NCI-H524 (cell line): ENCODE measurements at places on chromosomes 13 and 19.

GRCh38 chr19:34997071-34997617 is 3.0 kb upstream of the GRAMD1A start:
- DNase-seq: no peak

DNA sequence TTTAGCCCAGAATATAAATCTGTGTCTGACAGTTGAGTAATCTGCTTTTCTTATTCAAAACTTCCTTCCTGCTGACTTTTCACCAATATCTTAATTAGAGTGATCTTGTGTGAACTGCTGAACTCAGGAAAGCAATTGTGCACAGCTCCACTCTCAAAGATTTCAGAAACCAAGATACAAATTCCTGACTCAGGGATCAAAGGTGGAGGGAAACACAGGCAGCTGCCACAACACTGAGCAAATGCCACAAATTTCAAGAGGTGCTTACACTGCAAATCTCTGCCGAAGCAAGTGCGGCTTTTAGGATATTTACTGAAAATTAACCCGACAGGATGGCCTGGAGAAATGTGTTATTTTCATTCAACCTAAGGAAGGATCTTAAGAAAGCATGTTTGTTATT is 111.4 kb downstream of the STOML3 start:
- DNase-seq: peak; percentile 43

DNA sequence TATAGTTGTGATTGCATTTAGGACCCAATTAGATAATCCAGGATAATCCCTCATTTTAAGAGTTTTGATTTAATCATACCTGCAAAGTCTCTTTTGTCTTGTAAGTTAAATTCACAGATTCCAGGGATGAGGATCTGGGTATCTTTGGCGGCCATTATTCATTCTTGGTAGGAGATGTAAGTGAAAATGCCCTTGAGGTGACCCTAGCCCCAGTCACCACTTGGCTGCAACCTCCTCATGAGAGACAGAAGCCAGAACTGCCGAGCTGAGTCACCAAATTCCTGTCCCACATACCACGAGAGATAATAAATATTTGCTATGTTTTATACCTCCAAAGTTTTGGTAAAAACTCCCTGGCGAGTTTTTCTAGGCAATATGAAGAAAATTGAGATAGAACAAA is 389.4 kb downstream of the RFC3 start:
- no peak for DNase-seq

- DNase-seq: no peak
Measured at GRCh38 chr13:91482427-91482826, 84.0 kb downstream of the GPC5 start.

- DNase-seq: no peak
Measured at GRCh38 chr13:24250376-24251057, 58.9 kb upstream of the C1QTNF9 start.

- peak; percentile 74 for DNase-seq
Measured at GRCh38 chr19:47471733-47472457, at the start of gene SLC8A2. Gene SLC8A2 (minus strand): TSS chr19:47471893. CDS start chr19:47466403, 5,490 bp downstream.

DNA sequence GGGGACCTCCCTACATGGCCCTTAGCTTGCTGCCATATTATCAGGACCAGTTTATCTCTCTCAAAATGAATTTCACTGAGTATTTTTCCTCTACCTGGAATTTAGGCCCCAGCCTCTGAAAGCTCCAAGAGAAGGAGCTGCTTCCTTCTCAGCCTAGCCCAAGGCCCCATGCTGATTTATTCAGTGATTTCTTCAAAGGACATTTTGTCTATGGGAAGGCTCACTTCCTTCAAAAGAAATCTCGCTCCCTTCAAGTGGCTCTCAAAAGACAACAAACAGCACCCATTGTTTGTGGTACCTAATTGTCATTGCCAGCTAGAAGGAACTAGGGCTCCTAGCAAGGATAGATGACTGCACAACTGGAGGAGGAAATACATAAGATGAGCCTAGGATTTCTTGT is 172.4 kb downstream of the SLC7A1 start:
- DNase-seq: no peak

- no peak for DNase-seq
Measured at GRCh38 chr13:23516190-23516589, 54.0 kb upstream of the TNFRSF19 start.

- no peak for DNase-seq
Measured at GRCh38 chr13:39498471-39499114, 104.4 kb downstream of the LHFPL6 start.

- no peak for DNase-seq
Measured at GRCh38 chr19:19010551-19010950, 22.8 kb downstream of the SUGP2 start.

DNA sequence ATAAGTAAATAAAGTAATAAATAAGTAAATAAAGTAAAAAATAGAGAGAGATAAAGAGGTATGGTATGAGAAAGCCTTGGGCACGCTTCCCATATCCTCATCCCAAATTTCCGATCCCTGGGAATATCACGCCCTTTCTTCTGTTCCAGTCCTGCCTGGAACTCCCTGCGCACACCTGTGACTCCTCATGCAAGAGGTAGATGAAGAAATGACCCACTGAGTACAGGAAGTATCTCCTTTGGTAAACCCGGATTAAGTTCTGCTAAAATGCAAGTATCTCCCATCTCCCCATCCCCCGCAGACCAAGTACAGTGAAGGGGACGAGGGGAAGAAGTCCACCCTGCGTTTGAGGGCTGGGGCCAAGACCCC is 399 bp upstream of the ZNF136 start:
- DNase-seq: no peak

DNA sequence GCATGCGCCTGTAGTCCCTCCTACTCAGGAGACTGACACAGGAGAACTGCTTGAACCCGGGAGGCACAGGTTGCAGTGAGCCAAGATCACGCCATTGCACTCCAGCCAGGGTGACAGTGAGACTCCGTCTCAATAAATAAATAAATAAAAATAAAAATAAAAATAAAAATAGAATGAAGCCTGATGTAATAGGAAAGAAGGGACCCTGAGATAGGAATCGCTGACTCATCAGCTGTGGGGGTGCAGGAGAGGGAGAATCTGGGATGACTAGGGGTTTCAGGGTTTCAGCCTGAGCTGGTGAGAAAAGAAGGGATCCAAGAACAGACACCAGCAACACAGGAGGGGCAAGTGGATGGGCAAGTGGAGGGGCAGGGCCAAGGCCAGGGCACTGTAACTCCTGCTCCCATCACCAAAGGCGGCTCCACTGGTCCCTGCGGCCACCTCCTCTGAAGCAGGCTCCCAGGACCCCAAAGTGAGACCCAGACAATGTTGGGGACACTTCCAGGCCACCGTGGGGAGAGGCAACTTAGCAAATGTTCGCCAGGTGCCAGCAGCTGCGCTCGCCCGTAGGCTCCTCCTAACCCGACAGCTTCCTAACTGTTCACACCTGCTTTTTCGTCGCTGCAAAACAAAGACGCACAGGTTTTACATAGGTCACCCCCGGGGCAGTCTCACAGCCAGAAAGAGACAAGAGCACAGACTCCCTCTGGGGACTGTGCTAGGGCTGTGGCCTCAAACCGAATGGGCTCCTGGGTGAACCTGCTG is 1.2 kb downstream of the HAUS8 start:
- no peak for DNase-seq

DNA sequence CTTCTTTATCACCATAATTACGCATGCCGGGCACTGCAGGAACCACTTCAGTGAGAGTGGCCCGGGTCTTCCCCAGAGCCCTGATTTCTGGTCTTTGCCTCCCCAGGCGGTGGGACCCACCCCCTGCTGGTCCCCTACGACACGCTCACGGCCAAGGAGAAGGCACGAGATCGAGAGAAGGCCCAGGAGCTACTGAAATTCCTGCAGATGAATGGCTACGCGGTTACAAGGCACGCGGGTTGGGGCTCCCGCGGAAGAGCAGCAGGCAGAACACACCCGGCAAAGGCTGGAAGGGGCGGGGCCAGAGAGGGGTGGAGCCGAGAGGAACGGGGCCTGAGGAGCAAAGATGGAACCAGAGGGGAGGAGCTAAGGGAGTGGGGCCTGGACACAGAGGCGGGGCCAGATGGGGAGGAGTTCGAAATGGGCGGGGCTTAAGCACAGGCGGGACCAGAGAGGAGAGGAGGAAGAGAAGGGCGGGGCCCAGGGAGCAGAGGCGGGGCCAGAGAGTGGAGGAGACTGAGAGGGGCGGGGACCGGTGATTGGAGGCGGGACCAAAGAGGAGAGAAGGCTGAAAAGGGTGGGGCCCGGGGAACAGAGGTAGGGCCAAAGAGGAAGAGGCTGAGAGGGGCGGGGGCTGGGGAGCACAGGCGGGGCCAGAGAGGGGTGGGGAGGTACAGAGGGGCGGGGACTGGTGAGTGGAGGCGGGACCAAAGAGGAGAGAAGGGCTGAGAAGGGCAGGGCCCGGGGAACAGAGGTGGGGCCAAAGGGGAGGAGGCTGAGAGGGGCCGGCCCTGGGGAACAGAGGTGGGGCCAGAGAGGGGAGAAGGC is 73.4 kb downstream of the RYR1 start:
- DNase-seq: no peak

- DNase-seq: no peak
Measured at GRCh38 chr19:28258829-28259228, 954.1 kb downstream of the UQCRFS1 start.

DNA sequence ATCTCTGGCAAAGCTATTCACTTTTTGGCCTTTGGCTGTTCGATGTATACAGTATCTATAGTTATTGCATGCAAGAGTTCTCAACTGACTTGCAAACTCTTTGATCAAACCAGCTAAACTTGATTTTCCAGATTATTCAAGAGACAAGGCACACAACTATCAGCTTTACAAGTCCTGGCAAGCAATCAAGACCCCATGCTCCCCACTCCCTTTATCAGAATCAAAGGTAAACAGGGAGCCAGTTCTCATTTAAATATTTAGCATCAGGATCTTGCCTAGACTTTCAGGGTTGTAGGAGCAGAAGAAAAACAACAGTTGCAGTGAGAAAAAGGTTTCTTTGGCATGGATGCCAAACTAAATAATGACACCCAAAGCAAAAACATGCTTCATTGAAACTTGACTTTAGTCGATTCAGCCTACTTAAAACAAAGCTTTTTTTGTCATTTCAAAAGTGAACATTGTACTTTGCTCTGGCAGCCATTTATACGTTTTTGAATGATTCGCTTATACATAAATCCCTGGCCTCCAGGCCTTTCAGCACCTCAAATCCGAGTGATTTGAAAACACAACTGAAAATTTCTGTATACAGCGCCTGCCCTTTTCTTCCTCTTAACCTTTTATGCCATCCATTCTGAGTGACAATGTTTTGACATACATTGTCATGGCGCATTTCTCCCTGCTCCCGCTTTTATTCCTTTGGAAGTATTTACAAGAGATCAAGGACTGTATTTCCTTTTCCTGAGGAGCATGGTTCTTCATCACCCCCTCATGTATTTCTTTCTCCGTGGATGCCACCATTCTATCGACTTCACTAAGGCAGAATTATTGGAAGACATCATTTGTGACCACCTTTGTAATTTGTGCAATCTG is 340.8 kb downstream of the KLF5 start:
- DNase-seq: no peak

DNA sequence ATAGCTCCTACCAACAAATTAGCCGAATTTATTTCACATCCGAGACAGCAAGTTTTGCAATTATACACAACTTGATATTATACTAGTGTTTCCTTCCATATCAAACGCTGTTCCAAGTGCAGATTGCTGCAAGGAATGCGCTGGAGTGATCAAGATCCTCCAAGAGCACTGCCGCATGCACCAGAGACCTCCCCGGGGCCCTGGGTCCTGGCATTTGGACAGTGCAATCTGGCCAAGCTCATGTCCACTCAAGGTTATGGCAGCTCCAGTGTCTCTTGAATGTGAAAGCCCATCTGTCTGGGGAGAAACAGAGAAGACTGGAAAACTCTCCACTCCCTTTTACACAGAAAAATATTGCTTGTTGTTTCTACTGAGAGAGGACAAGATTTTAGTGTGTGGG is 111.9 kb downstream of the HSPH1 start:
- DNase-seq: no peak

DNA sequence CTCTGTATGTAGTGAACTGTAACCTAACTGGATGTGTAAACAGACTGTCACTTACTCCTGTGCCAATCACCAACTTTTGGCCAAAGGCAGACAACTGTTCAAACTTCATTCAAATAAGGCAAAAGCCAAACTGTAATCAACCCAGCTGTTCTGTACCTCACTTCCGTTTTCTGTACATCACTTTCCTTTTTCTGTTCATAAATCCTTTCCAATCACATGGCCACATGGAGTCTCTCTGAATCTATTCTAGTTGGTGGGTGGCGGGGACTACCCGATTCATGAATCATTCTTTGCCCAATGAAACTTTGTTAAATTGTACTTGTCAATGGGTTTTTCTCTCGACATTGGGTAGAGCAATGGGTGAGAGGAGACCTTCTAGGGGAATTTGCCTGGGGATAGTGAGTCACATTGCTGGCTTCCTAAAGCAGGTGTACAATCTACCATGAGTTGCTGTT is 178.3 kb upstream of the RFC3 start:
- DNase-seq: no peak

- no peak for DNase-seq
Measured at GRCh38 chr13:50616101-50616500, 227.4 kb downstream of the DLEU7 start.

- DNase-seq: peak; percentile 69
Measured at GRCh38 chr19:45591004-45591637, 6.5 kb upstream of the OPA3 start.

GRCh38 chr13:106003651-106004050 is 531.8 kb downstream of the EFNB2 start:
- DNase-seq: no peak

DNA sequence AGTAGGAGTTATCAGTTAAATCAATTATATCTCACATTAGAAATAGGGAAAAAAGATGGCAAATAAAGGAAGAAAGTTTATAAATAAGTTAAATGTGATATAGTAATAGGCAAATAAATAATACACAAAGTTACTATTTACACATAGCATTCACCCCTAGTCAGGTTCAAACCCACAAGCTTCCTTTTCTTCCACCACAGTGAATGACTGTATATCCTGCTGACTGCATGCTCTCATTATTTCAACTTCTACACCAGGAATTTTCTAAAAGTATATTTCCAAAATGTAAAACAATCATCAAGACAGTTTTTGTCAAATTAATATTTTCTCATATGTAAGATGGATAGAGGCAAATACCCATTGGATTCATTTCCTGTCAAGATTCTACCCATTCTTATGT is 548.6 kb upstream of the SLITRK5 start:
- no peak for DNase-seq

- no peak for DNase-seq
Measured at GRCh38 chr19:38318660-38319059, 985 bp upstream of the KCNK6 start.

DNA sequence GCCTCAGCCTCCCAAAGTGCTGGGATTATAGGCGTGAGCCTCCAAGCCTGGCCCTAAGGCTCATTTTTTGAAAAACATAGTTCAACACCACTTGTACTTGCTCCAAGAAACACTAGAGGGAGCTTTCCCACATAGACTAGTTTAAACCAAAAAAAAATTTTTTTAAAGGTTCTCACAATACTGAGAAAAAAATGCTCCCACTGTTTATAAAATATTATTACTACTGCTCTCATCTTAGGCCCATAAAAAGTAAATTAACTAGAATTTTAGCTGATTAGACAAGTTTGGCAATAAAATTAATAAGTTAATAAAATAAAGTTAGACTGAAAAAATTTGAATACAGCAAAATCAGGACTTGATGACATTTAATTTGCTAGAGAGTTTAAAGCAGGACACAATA is 109.5 kb downstream of the TBC1D4 start:
- DNase-seq: no peak

GRCh38 chr19:10222201-10222890 is 8.8 kb downstream of the S1PR2 start:
- DNase-seq: no peak

- DNase-seq: no peak
Measured at GRCh38 chr19:3262362-3262761, 37.9 kb downstream of the CELF5 start.

GRCh38 chr19:20840371-20840770 is 64.3 kb downstream of the ZNF66 start:
- DNase-seq: no peak
